ENCODE measurements at places on chromosomes 5 and 9. TPM values are rescaled to one million over a fixed set of nuclear protein-coding genes. Genes with fewer than 3 reads are reported as not detected.

Gene GNA14
- 0.22 TPM for total RNA-seq

DNA sequence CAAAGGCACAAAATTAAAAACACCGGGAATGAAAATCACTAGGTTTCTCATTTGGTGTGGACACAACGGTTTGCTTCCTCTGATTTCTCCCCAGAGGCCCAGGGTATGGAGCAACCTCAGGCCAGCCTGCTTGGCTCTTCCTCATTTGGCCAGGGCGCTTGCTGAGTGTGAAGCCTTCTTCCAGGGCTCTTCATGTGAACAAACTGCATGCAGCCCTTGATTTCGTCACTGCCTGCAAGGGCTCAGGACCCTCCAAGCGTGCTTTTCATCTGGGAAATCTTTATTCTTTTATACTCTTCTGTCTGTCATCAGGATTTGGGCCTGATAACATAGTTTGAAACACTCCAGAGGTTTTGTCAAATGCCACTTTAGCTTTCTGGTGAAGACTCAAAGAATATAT, 122.6 kb upstream of the KLF4 start:
- no peak for DNase-seq

Gene PSAT1
- 32.5 TPM for total RNA-seq

Gene PCDHGC4
- 5.2 TPM for total RNA-seq

DNA sequence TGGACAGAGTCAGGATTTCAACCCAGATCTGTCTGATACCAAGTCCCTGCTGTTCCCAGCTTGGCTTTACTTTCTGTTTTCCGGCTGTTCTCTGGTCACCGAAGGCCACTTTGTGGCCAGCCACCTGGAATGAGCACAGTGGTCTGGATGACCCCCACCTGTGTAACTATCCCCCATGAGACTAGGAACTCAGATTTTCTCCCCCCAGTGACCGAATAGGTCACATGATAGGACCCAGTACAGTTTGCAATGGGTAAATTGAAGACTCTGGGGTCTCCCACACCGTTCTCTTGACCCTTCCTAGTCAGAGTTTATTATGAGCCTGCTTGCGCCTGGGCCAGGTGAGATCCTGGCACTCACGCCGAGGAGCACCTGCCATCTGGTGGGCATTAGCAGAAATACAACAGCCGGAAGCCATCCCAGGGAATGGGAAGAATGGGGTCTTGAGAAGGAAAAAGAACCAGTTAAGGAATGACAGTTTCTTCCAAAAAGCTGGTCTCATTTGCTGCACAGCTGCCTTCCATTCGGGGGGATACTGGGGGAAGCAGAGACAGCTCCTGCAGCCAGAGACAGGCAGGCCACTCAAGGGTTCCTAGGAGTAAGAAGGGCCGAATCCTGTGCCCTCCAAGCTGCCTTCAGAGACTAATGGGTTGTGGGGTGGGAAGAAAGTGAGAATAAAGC, 7.1 kb downstream of the PHYHD1 start:
- DNase-seq, result peak; percentile 78

GRCh38 chr5:145936401-145937131, at the start of gene SH3RF2:
Gene SH3RF2, plus strand, starts transcription at chr5:145936578. Its CDS starts 1,351 bp downstream, at chr5:145937929.
- DNase-seq, result peak; percentile 63

Gene SOX30
- not detected for total RNA-seq

Gene ECM2
- total RNA-seq, result 0.16 TPM

GRCh38 chr5:123086376-123087055, 2.5 kb upstream of the PRDM6 start:
- no peak for DNase-seq

DNA sequence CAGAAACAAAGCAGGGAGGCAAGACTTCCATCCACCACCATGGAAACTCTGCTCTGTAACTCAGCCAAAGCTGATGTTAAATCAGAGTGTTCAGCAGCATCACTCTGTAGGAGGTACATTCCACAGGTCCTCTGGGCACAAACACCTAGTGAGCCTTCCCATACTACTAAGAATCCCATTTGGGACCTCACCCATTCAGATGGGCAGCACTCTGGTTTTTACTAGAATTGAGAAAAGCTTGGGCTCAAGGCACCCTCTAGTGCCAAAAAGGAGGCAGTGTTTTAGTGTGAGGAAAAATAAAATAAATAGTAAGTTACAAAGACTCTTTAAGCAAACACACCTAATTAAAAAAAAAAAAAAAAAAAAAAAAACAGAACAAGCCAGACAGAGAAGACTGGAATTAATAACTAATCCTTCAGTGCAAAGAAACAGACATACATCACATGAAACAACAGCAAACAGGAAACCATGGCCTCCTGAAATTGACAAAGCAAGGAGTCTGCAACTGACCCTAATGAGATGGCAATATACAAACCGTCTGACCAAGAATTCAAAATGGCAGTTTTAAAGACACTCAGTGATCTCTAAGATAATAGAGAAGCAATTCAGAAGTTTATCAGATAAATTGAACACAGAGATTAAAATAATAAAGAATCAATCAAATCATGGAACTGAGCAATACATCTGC, 159.5 kb downstream of the GNA14 start:
- no peak for DNase-seq

GRCh38 chr9:72935595-72935994, 17.3 kb downstream of the ALDH1A1 start:
- no peak for DNase-seq

- DNase-seq, result peak; percentile 78
These were observed 96.5 kb upstream of the LMX1B start for GRCh38 chr9:126516936-126517832.

Gene PROB1
- total RNA-seq, result 1.6 TPM

- no peak for DNase-seq
These were observed 2.3 kb upstream of the FBXW11 start for GRCh38 chr5:172008689-172009141.

DNA sequence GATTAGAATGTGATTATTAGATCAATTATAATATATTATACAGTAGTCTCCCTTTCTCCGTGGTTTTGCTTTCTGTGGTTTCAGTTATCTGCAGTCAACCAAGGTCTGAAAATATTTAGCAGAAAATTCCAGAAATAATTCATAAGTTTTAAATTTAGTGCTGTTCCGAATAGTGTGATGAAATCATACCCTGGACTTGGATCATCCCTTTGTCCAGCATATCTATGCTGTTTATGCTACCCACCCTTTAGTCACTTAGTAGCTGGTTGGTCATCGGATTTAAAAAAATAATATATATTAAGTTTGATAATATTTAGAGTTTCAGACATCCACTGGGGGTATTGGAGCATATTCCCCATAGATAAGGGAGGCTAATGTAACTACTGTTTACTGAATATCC, 19.6 kb downstream of the RMI1 start:
- no peak for DNase-seq

Gene CNTNAP3B
- total RNA-seq, result 5.2 TPM

Gene CDX1
- total RNA-seq, result 0.68 TPM

GRCh38 chr5:106784846-106785245, 885.9 kb downstream of the EFNA5 start:
- DNase-seq, result no peak

GRCh38 chr5:52452098-52452497, 335.6 kb upstream of the ITGA1 start:
- no peak for DNase-seq

GRCh38 chr5:17428176-17428800, 69.7 kb upstream of the TAF11L2 start:
- no peak for DNase-seq

- no peak for DNase-seq
These were observed 47.2 kb downstream of the GLDC start for GRCh38 chr9:6598249-6598725.

Gene CCDC152
- total RNA-seq, result not detected

Gene OLFML2A
- 37.4 TPM for total RNA-seq

DNA sequence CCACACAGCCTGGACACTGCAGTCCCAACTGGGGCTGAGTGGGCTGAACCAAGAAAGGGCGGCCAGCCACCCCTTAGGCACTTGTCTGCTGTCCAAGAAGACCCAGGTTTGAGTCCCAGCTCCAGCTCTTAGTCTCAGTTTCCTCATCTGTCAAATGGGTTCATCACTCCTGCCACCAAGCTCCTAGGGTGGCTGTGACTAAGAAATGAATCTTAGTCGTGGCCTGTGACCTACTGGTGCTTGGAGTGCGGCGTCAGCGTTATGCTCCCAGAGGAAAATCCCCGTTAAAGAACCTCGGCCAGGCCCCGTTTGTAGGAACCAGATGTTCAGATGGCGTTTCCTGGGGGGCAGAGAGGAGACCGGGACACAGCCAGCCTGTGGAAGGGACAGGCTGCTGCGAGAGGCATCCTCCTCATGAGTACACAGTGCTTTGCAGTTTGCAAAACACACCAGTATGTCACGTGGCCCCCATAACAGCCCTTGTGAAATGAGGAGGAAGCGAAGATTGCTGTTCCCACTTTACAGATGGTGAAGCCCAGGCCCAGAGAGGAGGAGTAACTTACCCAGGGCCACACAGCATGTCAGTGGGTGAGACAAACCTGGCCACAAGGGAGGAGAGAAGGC, 3.3 kb downstream of the FIBCD1 start:
- no peak for DNase-seq

GRCh38 chr9:127503379-127503921, 52.1 kb downstream of the LRSAM1 start:
- no peak for DNase-seq

- no peak for DNase-seq
These were observed 3.2 kb downstream of the CER1 start for GRCh38 chr9:14719231-14719923.

GRCh38 chr5:10073441-10074104, 176.1 kb downstream of the ATPSCKMT start:
- DNase-seq, result no peak

Gene AK1
- 34.4 TPM for total RNA-seq

- DNase-seq, result no peak
These were observed 93.7 kb downstream of the NDFIP1 start for GRCh38 chr5:142202282-142202681.

- DNase-seq, result no peak
These were observed 275.2 kb upstream of the PCSK5 start for GRCh38 chr9:75615284-75615683.

- DNase-seq, result no peak
These were observed 135.2 kb downstream of the GNA14 start for GRCh38 chr9:77512876-77513275.

GRCh38 chr9:24007185-24007584, 181.1 kb upstream of the ELAVL2 start:
- no peak for DNase-seq

DNA sequence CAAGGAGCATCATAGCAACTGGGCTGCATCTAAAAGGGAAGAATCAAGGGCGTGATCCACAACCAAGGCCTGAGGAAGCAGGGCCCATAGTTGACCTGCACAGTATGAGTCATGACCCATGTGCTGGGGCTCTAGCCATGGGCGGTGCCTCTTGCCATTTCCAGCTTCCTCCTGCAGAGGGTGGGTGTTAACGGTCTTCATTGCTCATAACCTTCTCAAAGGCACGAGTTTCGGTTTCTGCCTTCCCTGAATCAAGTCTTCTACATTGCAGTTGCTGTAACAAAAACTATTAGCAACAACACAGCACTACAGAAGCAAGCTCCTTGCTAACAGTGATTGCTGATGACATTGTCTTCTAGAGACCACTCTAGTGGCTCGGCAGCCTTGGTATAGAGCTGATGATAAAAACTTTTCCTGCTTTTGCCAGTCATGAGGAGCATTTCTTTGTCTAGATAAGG, 66.9 kb downstream of the CTSL start:
- DNase-seq, result no peak

Measured in mesothelial cell of epicardium (in vitro differentiated cells).